ENCODE measurements at places on chromosomes 6 and 20. TPM values are rescaled to one million over a fixed set of nuclear protein-coding genes. Genes with fewer than 3 reads are reported as not detected.
A peak's percentile ranks its signal among the peaks of the same experiment; 100 is the strongest.

GRCh38 chr6:27209659-27210269 is 37.7 kb upstream of the PRSS16 start:
- peak; percentile 64 for DNase-seq

GRCh38 chr6:131281471-131282270 is 146.4 kb downstream of the AKAP7 start:
- no peak for DNase-seq

- DNase-seq, result no peak
Observed at GRCh38 chr6:54737247-54737646, 109.3 kb upstream of the FAM83B start.

- no peak for DNase-seq
Observed at GRCh38 chr6:163296835-163297519, 117.5 kb upstream of the QKI start.

GRCh38 chr6:30744054-30744805 is at the start of gene IER3:
TSS of gene IER3 (minus strand) at chr6:30744547. CDS start at chr6:30744518, 29 bp downstream.
- DNase-seq, result peak; percentile 89

GRCh38 chr6:15313367-15313766 is 67.5 kb downstream of the JARID2 start:
- DNase-seq, result no peak

GRCh38 chr20:965956-966355 is 36.2 kb downstream of the RSPO4 start:
- DNase-seq, result no peak

- DNase-seq, result no peak
Observed at GRCh38 chr6:63447134-63447533, 125.1 kb upstream of the LOC128125822 start.

DNA sequence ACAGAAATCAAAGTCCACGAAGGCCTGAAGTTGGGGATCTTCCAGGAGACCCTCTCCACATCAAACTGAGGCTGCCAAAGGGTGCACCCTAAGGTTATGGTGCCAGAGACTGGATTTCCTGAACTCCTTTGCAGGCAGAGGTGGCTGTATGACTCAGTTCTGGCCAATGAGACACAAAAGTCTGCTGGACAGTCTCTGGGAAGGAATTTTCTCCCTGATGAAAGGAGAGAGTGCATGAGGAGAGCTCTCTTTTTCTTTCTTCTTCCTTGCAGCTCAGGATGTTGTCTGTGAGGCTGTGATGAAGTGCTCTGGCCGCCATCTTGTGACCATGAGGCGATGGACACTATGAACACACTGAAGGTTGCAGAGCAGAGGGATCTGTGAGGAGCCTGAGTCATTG is 85.2 kb downstream of the MDGA1 start:
- no peak for DNase-seq

The DACT2 gene
- 3.3 TPM for total RNA-seq

The SYTL3 gene
- 1.4 TPM for total RNA-seq

The SLC17A3 gene
- not detected for total RNA-seq

The CRISP3 gene
- not detected for total RNA-seq

The SRC gene
- total RNA-seq, result 24.9 TPM

The SYNDIG1 gene
- not detected for total RNA-seq
